ENCODE measurements at places on chromosomes 7 and 10.

GRCh38 chr7:118153551-118154177, 30.3 kb upstream of the LSM8 start:
- DNase-seq, result no peak

DNA sequence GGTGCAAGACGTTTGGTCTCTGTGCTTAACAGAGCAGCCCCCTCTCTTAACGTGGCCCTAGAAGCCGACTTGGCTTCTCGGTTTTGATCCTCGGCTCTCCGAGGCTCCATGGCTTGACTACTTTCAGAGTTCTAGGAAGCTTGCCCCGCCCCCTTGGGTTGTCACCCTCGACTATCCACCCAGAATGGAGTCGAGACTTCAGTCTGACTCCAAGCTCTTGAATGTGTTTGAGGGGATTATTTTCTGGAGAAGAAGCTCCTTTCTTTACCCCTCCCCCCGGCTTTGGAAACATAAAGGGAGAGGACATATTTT, 448 bp downstream of the SEC24C start:
- peak; percentile 27 for DNase-seq

- DNase-seq, result no peak
Measured at GRCh38 chr7:19128856-19129255, 11.4 kb upstream of the TWIST1 start.

- DNase-seq, result no peak
Measured at GRCh38 chr10:10294184-10294880, 723.3 kb upstream of the CELF2 start.

GRCh38 chr10:22927166-22927565, 687 bp upstream of the ARMC3 start:
- no peak for DNase-seq

DNA sequence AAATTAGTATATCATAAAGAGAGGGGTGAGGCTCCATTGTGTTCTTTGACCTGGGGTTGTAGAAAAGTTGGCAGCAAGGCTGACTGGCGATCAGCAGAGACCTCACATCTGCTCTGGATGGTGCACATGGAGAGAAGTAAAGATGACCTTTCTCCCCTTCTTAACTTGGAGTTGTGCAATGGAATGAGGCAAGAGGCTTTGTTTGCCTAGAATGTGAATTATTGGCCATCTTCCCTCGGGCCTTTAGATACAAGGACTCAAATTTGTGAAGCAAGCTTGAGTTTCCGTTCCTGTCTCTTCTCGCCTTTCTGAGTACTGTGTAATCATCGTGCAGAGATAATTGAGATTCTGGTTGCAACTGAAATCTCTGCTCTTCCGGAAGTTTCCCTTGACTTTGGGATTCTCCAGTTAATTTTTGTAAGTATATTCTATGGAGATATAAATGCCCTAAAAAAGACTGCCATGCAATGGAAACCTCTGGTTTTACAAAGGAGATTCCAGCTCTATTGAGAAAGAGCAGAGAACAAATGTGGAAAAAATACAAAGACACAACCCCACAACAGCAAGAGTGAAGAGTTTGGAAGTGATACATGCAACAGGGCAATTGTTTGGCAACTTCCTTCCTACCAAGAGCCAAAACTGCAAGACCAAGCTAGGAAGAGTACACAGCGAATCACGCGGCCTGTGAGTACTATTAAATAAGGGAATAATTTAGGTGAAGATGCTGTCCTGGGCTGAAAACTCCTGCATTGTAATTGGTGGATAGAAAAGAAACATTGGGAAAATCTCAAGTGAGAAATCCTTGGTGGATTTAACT, 542.3 kb upstream of the NRP1 start:
- no peak for DNase-seq

GRCh38 chr10:100038561-100039071, 28.9 kb upstream of the DNMBP start:
- DNase-seq, result no peak

GRCh38 chr7:114916261-114916892, 5.5 kb upstream of the MDFIC start:
- DNase-seq, result peak; percentile 59

GRCh38 chr10:97188261-97188711, 2.5 kb upstream of the SLIT1 start:
- no peak for DNase-seq

DNA sequence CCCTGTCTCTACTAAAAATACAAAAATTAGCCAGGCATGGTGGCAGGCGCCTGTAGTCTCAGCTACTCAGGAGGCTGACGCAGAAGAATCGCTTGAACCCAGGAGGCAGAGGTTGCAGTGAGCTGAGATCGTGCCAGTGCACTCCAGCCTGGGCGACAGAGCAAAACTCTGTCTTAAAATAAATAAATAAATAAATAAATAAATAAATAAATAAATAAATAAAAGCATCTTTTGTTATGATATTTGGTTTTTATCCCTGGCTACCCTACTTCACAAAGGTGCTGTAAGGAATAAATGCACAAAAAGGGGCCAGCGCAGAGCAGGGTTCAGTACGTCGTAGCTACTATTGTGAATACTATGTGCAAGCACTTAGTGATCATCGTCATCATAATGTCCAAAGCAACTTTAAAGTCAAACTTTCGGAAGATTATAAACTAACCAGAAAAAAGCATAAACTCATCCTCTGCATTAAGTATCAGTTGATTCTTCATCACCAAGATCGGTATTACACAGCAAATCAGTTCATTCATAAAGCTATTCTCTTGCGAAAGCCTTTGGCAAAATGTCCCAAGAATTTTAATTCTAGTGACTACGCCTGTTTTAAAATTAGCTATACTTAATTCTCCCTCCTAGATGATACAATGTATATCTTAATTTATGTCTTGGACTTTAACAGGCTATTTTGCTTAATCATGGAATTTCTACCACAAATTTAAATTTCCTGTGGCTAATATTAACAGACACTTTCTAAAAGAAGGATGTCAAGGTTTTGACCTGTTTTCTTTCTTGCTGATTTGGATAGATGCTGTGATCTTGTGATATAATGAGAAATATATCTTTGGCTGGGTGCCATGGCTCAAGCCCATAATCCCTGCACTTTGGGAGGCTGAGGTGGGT, 7.6 kb upstream of the NFE2L3 start:
- no peak for DNase-seq

DNA sequence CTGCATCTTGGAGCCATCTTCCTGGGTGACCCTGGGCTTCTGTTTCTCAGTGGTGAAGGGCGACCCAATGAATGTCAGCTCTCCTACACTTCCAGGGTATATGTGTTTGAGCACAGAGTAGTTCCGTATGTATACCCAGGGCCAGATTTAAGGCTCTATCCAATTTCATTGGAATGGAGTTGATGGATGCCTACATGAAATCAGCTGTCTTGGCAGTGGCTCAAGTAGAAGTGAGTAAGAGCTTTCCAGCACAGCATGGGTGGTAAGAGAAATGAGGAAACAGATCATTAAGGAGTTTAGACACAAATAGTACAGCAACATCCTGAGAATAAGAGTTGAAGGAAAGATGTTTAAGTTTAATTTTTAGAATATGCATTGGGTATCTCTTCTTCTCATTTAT, 433.0 kb downstream of the PAXIP1 start:
- no peak for DNase-seq

DNA sequence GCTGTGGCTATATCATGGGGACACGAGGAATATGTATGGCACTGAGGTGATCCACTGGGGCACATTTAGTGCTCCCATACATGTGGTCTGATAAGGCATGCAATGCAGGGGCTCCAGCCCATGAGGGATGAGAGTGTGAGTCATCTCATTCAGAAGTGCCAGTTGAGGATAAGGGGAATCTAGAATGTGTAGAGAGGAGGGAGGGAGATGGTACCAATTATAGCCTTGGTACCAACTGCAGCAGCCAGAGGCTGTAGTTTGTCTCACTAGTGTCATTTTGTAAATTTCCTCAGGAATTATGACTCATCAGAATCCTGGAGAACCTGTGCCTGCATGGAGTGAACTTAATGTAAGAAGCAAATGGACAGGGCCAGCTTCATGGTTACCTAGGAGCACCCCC, 46.2 kb downstream of the LAMB4 start:
- no peak for DNase-seq

- no peak for DNase-seq
Measured at GRCh38 chr10:110214371-110214826, 7.0 kb downstream of the MXI1 start.

DNA sequence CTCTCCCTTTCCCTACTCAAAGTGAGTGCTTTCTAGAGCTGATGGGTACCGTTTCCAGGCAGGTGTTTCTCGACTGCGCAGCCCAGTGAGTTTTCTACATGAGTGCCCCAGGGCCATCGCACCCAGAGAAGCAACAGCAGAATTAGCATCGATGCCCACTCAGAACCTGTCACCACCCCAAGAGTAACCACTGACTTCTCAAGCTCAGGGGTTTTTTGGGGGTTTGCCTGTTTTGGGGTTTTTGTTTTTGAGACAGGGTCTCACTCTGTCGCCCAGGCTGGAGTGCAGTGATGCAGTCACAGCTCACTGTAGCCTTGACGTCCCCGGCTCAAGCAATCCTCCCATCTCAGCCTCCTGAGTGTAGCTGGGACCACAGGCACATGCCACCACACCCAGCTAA, 25.7 kb downstream of the SNX8 start:
- DNase-seq, result no peak

- no peak for DNase-seq
Measured at GRCh38 chr7:44767134-44767911, 18.7 kb downstream of the ZMIZ2 start.

DNA sequence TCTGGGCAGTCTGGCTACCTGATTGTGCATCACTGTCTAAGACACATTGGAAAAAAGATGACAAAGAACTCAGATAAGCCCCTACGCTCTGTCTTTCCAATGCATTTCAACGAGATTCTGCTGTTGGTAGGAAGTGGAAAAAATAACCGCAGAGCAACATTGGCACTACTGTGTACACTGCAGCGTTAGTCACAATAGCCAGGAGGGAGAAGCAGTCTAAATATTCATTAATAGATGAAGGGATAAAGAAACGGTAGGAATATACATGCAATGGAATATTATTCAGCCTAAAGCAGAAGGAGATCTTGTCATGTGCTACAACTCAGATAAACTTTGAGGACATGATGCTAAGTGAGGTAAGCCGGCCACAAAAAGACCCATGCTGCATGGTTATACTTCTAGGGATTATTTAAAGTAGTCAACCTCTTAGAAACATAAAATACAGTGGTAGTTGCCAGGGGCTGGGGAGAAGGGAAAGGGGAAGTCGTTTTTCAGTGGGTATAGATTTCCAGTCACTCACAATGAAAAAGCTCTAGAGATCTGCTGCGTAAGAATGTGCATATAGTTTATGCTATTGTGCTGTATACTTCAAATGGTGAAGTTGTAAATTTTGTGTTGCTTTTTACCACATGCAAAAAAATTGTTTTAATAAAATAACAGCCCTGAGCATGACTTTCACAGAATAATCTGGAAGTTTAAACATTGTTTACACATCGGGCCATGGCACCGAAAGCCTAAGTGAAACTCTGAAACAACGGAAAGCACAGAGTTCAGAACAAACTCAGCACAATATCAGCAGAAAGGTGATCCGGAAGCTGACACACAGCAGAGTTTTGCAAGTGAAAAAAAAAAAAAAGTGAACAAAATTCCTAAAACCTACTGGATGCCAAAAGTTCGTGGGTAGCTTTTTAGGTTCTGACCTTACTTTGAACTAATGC, 40.1 kb downstream of the ELMO1 start:
- DNase-seq, result no peak

- no peak for DNase-seq
Measured at GRCh38 chr7:74405191-74405898, 48.4 kb upstream of the GTF2IRD1 start.

DNA sequence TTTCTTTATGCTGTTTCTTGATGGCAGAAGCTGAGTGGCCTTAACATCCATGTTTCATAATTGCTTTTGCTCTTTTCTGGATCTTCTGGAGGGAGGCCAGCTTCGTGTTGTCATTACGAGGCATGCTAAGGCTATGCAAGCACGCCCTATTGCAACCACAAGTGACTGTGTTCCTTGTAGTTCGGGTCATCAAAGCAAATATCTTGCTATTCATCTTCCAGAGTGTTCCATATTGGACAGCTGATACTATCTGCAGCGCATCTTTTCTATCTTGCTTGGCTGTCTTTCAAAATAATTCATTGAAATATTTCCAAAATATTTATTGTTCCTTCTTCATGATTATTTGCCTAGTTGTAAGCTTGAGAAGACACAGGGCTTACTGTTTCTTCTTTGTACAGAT, 5.0 kb downstream of the EPHB6 start:
- no peak for DNase-seq

DNA sequence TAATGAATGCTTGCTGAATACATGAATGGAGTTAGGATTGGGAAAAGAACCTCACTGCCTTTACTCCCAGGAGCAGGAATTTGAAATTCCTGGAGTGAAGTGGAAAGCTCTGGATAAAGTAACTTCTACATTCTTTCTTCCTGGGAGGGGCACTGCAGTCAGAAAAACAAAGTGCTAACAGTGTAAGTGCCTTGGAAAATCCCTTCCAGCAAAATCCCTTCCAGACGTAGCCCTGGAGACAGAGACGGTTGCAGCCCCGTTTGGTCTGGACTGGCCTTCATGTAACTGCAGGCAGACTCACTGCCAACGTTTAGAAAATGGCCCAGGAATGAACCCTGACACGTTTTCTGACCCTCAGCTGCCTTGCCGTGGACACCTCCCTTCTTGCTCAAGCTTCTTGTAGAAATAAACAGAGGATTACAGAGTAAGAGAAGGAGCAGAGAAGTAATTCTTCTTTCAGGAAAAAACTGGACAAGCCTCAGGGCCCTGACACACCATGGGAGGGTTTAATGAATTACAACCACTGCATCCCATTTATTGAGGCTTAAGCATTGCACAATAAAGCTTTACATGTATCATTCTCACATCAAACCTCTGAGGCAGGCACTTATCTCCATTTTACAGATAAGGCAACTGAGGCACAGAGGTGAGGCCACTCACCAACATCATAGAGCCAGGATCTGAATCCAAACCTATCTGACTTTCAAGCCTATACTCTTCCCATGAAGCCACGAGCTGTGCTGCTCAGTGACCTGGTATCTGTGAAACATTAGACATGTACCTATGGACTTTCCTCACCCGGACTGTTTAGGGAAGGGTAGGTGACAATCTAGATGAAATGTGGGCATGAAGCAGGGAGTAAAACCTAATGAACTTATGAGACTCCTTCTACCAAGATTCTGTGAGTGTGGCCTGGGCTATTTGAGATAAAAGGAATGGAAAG, 7.8 kb downstream of the ITPRIP start:
- DNase-seq, result no peak

GRCh38 chr7:50666124-50666496, 100.9 kb upstream of the DDC start:
- DNase-seq, result no peak

- DNase-seq, result no peak
Measured at GRCh38 chr10:20877554-20877953, 19.6 kb downstream of the NEBL start.

Data from activated CD4-positive, alpha-beta T cell treated with anti-CD3 and anti-CD28 coated beads, Interleukin-2, amount 50 U/mL, for 24 hours (primary cell).